GM20000 (cell line): ENCODE measurements at places on chromosomes 2 and 18.

- DNase-seq = no peak
Observed at GRCh38 chr2:215751200-215751910, 262.0 kb downstream of the MREG start.

DNA sequence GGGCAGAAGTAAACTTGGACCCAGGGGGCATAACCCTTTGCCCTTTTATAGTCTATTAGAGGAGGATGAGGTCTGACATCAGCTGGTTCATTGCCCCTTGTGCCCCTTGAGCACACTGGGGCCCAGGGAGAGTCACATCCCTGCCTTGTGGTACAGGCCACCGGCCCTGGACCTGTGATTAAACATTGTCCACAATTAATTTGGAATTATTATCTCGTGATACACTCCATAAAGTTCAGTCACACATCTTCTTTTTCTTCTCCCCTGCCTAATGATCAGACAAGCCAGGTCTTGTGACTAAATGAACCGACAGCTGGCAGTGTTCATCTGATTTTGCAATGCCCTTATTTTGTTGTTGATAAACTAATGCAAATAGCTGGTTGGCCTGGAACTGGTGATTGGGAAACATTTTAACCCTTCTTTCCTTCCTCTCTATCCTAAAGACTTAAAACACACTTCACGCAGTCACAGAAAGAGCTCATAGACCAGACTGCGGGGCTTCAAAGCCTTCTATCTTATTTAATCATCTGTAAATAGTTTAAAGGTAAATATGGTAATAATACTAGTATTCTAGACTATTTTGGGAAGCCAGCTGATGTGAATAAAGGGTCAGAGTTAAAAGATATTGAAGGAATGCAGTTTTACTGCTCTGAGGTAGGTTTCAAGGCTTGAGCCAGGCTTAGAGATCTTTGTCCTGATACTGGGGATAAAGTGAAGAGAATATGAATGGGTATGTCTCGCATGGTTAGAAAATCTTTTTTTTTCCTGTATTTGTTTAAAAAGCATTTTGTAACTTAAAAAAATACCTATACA is 13.4 kb downstream of the IL1R1 start:
- no peak for DNase-seq

- no peak for DNase-seq
Observed at GRCh38 chr18:25819746-25820363, 270.6 kb downstream of the SS18 start.

DNA sequence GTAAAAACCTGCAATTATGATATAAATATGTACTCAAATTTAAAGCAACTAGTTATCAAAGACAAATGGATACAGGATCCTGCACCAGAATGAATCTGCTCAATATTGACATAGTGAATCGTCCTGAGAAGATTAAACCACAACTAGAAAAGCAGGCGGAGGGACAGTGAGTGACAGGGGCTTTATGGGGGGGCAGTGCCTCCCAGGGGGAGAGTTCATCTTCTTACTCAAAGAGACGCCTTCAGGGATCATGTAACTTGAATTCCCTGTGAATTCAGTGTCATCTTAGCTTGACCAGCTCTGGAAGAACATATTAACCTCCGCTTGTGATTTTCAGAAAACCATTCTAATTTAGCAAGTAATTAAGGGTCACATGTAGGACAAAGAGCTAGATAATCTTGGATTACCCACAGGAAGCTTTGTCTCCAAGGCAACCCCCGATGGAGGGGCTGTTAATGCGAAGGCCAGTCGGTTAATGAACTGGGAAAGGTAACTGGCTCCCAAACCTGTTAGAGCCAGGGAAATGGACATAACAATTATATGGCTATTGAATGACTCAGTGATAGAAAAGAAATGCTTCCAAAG is 17.4 kb upstream of the LMAN1 start:
- no peak for DNase-seq

- no peak for DNase-seq
Observed at GRCh38 chr2:3208591-3208990, 169.0 kb downstream of the EIPR1 start.
